ENCODE measurements at places on chromosomes 12 and 14.

- no peak for DNase-seq
Measured at GRCh38 chr12:4584896-4585295, 22.9 kb downstream of the DYRK4 start.

DNA sequence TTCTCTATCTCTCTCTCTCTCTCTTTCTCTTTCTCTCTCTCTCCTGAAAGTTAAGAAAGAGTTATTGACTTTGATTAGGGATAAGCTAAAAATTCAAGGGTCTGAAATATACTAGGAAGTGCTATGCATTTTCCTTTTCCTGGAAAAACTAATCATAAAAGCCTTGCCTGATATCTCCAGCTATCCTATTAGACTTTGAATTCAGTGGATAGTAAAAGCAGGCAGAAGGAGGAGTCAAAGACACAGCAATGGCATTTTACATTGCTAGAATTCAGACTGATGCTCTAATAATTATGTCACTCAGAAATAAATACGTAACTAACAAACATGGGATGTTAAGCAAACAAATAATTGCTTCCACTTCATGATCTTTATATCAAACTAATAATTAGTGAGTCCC is 272.0 kb downstream of the SSPN start:
- no peak for DNase-seq

- no peak for DNase-seq
Measured at GRCh38 chr12:5487076-5487475, 55.2 kb downstream of the NTF3 start.

- no peak for DNase-seq
Measured at GRCh38 chr12:93393425-93393824, 15.7 kb downstream of the NUDT4 start.

- no peak for DNase-seq
Measured at GRCh38 chr12:27974735-27975221, 2.2 kb upstream of the PTHLH start.

- DNase-seq, result no peak
Measured at GRCh38 chr12:22974865-22975264, 349.9 kb downstream of the ETNK1 start.

- DNase-seq, result no peak
Measured at GRCh38 chr14:54722791-54723432, 156.0 kb downstream of the SAMD4A start.

GRCh38 chr12:575948-576614 is 87.2 kb downstream of the NINJ2 start:
- peak; percentile 43 for DNase-seq

GRCh38 chr14:20477211-20477876 is 8.1 kb downstream of the PNP start:
- DNase-seq, result no peak

DNA sequence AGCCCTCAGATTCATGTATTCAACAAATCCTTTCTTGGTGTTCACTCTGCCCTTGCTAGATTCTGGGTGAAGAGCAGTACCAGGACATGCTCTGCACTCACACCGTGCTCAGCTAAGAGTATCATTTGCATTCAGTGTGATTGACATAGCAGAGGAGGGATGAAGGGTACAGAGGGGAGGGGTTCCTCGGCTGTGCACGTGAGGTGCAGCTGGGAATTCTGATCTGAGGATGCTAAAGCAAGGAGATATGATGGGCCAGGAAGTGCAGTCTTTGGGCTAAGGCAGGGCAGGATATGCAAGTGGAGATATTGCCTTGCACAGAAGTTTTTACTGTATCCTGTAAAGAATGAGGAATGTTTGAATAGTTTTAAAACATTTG is 108.6 kb downstream of the FGD4 start:
- DNase-seq, result no peak

- DNase-seq, result no peak
Measured at GRCh38 chr12:24943947-24944600, 4.8 kb downstream of the BCAT1 start.

All from NCI-H510A (cell line).